ENCODE measurements at places on chromosomes 1 and 21.

DNA sequence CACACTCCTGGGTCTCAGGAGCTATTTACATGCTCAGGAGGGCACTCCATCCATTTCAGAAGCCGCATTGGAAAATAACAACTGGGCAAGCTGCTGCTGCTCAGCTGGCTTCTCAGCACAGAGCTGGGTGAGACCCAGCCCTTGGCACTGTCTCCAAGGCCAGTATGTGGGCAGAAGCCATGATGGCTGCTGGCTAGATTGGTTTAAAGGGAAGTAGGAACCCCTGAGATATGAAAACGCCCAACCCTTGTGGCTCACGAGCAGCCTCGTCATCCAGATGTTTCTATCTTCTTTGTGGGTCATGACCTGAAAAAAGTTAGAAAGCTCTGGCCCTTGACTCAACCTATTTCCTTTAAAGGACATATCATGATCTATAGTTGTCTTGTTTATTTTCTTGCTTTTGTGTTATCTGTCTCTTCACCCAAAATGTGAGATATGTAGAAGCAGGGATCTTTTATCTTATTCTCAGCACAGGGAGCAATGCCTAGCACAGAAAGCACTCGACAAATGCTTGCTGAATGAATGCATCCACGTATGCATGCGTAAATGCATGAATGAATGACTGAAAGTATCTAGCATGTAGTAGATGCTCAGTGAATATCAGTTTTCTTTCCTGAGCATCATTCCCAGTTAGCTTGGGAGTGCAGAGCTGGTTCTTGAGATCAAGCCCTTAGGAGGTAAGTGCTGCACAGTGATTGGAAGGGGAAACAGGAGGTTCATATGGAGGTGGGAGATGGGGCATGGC, 11.6 kb downstream of the MYBPH start:
- DNase-seq: no peak

DNA sequence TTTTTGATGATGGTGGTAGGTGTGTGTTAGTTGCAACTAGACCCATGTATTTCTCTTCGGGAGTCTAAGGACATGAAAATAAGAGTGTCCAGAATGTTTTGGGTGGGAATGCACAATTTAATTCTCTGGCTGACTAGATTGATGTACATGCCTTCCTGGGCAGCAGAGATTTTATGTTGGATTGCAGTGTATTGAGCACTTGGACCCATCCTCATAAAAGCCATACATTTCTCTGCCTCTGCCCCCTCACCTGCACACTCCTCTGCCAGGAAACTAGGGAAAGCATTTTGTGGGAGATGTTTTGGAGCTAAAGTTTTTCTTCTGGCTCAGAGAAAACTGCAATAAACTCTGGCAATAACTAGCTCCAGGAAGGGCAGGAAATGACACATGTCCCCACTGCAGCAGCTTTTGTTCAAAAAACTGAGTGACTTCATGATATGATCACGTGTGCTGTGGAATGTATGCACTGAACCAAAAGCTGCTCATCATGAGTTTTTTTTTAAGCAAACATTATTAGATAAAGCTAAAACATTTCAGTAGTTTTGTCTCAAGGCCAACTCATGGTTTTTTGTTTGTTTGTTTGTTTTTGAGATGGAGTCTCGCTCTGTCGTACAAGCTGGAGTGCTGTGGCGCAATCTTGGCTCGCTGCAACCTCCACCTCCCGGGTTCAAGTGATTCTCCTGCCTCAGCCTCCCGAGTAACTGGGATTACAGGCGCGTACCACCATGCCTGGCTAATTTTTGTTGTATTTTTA, 17.6 kb downstream of the RIT1 start:
- DNase-seq: no peak

DNA sequence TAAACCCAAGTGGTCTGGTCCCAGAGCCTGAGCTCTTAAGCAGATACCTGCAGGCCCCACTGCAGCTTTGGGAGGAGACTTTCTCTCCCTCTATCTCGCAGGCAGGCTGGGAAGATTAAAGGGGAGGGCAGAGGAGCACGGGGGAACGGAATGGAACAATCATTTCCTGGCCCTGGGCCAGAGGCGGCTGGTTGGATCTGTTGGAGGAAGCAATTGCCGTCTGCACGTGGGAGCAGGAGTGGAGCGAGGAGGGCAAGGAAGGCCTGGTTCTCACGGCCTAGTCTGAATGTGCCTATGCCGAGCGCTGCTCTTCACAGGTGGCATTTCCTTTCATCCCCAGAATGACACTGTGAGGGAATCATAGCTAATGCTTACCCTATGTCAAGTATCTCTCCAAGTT, 23.7 kb downstream of the NKAIN1 start:
- DNase-seq: no peak

DNA sequence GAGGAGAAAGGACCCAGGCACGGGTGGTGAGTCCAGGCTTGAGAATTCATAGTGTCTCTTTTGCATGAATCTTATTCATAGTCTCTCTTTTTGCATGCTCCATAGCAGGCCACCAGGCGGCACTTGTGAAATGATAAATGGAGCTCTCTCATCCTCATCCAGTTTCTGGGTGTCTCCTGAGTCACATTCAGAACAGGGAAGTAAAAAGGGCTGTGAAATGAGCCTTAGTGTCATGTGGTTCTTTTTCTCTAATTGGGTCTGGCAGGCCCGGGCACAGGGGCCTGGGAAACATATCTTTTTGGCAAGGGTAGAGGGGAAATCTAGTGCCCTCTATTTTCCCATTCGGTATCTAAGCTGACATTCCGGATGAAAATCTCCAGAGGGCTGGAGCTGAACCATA, 19.1 kb upstream of the NCF2 start:
- no peak for DNase-seq

GRCh38 chr1:29126198-29126597, 2.5 kb upstream of the TMEM200B start:
- DNase-seq: no peak

- DNase-seq: no peak
Observed at GRCh38 chr1:201826830-201827229, 2.1 kb upstream of the IPO9 start.

GRCh38 chr1:214404571-214405213, 123.7 kb downstream of the SMYD2 start:
- no peak for DNase-seq

DNA sequence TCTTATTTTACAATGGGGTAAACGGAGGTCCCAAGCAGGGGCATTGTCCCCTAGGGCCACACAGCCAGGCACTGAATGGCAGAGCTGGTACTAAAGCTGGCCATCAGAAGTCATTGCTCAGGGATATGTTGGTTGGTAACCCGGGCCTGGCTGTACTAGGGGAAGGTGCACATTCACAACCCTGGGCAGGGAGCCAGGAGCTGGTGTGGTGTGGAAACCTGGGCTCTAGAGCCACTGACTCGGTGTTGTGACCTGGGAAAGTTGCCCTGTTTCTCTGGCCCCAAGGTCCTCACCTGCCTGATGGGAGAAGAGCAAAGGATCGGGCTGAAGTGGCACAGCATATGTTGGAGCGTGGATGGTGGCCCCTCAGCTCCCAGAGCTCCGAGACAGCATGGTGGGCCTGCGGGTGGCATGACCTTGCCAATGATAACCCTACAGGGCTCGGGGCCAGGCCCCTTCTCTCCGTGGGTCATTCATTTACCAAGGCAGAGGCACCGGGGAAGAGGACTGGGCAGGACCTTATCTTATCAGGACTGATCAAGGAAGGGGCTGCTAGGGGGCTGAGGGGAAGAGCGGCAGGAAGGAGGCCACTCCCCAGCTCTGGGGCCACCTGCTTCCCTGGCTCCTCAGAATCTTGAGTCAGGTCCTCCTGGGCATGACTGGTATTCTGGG, 274.1 kb downstream of the TRABD2B start:
- DNase-seq: no peak

DNA sequence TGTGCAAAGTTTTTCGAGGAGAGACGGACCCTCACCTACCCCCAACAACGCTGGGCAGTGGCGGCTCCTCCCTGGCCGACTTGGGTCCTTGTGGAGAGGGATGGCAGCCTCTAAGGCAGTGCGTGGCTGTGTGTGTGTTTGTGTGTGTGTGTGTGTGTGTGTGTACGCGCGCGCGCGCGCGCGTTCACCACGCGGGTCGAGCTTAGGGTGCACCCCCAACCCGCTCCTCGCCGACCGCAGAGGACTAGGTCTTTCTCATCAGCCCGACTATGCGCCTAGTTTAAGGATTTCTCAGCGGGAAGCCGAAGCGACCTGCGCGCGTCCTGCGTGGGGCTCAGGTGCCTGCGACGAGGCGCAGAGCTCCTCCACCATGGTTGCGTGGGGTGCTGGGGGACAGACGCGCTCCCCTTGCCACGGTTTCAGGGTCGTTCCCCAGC, 940 bp downstream of the SOX13 start:
- no peak for DNase-seq

GRCh38 chr1:1063945-1064831, 9.9 kb downstream of the RNF223 start:
- DNase-seq: peak; percentile 69
